ENCODE measurements at places on chromosomes 12 and 14.
A peak's percentile ranks its signal among the peaks of the same experiment; 100 is the strongest.

GRCh38 chr12:34107781-34108404 lies 85.6 kb downstream of the ALG10 start:
- no peak for DNase-seq

DNA sequence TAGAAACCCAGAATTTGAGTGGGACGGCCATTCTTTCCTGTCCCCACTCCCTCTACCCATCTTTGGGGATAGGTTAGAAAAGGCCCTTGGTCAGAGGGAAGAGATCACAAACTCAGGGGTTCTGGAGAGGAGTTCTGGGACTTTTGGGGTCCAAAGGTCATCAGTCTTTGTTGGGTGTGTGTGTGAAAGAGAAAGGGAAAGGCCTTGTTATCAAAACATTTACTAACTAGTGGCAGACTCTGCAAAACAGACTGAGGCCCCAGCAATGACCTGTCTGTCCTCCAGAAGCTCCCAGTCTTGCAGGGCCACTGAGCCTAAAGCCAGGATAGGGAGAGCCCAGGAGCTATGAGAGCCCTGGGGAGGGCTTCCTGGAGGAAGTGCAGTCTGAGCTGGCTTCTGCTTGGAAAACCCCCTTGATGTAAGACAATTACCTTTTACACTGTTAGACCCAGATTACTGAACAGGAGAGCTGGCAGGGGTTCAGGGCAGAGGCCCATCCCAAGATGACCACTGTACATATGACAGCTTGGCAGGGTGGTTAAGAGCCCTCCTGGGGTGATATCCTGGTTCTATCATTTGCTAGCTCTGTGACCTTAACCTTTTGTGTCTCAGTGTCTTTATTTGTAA lies 429.1 kb upstream of the CCDC196 start:
- no peak for DNase-seq

- DNase-seq: no peak
Measured at GRCh38 chr14:37438444-37438843, 156.6 kb downstream of the FOXA1 start.

- DNase-seq: no peak
Measured at GRCh38 chr14:36556811-36557433, 25.5 kb downstream of the NKX2-8 start.

GRCh38 chr14:21711360-21711961 lies 37.8 kb upstream of the OR4E1 start:
- DNase-seq: no peak

DNA sequence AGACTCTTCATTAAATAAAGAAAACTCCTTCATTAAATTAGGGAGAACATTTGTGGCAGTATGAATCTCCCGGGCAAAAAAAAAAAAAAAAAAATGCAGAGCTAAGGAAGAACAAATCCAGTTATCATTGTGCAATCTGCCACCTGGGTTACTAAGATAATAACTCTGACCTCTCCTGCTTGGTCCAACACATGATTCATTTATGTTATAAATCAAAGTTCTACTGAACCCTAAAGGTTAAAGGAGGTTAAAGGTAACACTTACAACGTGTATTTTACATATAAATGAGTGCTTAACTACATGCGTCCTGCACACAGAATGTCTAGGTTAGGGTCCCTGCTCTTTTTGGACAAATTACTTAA lies 4.2 kb downstream of the TGFB3 start:
- DNase-seq: no peak

DNA sequence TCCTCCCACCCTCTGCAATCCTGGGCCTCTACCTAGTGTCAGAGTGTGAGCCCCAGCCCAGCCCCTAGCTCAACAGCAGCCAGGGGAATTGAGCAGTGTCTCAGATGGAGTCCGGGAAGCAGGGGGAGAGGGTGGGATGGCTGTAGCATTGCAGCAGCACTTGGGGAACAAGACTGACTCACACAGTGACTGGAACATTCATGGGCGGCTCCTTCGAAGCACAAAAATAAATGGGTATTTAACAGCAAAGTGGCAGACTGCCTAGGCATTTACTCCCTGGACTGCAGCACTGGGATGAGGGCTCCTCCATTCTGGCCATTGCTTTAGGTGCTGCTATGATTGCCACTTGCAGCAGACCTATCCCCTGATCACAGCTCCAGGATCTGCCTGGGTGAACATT lies 46.0 kb upstream of the STK38L start:
- DNase-seq: no peak

- DNase-seq: no peak
Measured at GRCh38 chr14:67269298-67270060, 28.2 kb downstream of the PALS1 start.

DNA sequence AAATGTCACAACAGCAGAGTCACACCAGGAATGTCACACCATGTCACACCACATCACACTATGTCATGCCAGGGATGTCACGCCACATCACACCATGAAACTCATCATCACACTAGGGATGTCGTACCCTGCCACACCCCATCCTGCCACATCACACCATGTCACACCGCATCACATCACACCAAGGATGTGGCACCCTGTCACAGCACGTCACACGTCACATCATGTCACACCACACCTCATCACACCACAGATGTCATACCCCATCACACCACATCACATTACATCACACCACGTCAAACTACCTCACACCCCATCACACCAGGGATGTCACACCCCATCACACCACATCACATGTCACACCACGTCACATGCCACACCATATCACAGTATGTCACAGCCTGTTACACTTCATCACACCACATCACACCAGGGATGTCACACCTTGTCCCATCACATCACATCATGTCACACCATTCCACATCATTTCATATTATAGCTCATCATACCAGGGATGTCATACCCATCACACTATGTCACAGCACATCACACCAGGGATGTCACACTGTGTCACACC lies 90.9 kb downstream of the TMEM121 start:
- no peak for DNase-seq

DNA sequence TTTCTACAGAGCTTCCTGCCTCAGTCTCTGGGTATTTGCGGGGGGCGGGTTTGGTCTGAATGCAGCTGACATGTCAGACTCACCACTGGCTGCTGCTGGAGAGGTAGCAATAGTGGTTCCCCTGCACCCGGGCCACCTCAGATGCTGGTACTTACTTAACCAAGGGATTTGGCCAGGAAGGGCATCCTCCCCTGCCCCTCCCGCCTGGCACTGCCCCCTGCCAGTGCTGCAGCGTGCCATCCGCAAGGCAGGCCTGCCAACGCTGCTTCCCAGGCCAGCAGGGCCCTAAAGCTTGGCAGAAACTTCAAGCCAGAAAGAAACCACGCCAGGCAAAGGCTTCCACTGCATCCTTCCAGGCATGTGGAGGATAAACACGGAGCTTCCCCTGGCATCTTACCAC lies 22.1 kb downstream of the RAB35 start:
- DNase-seq: no peak

- DNase-seq: no peak
Measured at GRCh38 chr14:62431496-62431895, 613.8 kb downstream of the KCNH5 start.

DNA sequence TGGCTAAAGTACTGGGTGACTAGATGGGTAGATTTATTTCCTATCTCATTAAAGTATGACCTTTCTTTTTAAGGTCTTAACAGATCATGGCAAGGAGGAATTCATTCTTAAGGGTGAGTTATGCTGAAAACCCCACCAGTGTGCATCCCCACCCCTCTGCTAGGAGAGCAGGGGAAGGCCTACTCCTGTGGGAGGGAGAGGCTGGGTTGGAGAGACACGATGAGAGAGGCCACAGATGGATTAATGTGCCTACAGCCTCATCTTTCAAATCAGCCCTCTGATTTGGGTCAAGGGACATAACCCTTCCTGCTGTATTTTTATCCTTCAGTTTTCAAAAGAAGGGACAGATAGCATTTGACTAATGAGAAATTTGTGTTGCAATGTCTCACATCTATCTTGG lies 185.5 kb downstream of the SSPN start:
- no peak for DNase-seq

DNA sequence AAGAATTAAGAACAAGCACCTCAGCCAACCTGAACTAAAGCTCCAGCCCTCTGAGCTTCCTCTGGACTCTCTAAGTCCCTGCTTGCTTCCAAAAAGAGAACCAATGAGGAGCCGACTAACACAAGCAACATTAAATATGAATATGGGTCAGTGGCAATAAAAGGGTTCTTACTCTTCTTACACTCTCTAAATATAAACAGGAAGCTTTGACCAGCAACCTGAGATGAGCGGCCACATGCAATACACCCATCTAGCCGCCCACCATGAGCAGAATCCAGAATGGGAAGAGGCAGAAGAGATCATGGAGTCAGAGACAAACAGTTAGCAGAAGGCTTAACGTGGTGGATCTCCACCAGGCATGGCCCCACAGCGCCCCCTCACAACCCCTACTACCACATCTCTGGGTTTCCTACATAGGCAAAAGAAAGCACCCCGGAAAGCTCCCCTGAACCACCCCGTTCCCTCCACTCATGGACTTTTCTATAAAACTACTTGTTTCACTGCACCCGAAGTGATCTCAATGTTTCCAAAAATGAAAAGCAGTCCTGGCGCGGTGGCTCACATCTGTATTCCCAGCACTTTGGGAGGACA lies 59.4 kb downstream of the TTC7B start:
- no peak for DNase-seq

DNA sequence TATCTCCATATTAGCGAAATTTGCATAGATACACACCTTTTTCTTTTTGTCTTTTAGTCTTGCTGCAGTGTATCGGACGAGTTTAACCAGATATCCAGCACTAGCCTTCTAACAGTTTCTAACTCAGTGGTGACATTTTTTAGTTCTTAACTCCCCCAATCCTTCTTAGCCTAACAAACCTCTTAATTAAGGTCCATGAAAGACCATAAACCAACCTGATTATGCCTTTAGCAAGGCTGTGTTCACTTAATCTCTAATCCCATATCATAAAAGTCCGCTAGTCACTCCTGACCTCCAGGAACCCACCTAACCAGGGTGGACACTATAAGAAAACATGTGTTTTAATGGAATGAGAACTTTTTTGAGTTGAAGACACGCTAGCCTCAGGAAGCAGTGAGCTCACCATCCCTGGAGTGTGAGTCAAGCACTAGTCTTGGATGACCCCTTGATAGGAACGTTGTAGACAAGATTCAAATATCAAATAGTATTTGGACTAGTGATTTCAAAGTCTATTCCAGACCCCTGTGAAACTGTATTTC lies 9.5 kb downstream of the CDKN1B start:
- DNase-seq: no peak

GRCh38 chr14:73724696-73725095 lies 10.5 kb upstream of the PNMA1 start:
- DNase-seq: no peak

GRCh38 chr12:113980537-113981337 lies 14.6 kb upstream of the RBM19 start:
- peak; percentile 21 for DNase-seq

GRCh38 chr12:103855896-103856657 lies 15.0 kb upstream of the NT5DC3 start:
- DNase-seq: no peak

- DNase-seq: no peak
Measured at GRCh38 chr12:78275886-78276285, 445.2 kb downstream of the NAV3 start.

- DNase-seq: no peak
Measured at GRCh38 chr14:105877645-105878044, 351.3 kb downstream of the TMEM121 start.

- DNase-seq: peak; percentile 25
Measured at GRCh38 chr14:74863274-74863673, 12.7 kb downstream of the PROX2 start.

- no peak for DNase-seq
Measured at GRCh38 chr14:87043667-87044200, 949.2 kb downstream of the GALC start.

GRCh38 chr12:131703161-131703560 lies 7.7 kb upstream of the SFSWAP start:
- no peak for DNase-seq

DNA sequence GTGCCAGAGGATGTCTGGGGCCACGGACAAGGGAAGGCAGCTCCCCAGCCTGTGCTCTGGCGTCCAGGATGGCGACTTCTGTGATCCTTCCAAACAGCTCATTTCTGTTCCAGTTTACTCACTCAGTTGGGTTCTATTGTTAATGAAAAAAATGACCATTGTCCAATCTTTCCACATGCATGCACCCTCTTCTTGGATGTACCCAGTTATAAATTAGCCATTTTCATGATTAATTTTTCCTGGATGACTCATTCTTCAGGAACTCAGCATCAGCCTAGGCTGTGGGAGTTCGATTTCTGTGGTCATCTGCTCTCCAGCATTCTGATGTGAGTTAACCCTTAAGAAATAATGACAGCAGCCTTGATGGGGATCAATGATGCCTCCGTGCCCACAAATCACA lies 926.8 kb downstream of the BCL11B start:
- no peak for DNase-seq

- no peak for DNase-seq
Measured at GRCh38 chr12:108798551-108799221, 58.7 kb downstream of the SSH1 start.

DNA sequence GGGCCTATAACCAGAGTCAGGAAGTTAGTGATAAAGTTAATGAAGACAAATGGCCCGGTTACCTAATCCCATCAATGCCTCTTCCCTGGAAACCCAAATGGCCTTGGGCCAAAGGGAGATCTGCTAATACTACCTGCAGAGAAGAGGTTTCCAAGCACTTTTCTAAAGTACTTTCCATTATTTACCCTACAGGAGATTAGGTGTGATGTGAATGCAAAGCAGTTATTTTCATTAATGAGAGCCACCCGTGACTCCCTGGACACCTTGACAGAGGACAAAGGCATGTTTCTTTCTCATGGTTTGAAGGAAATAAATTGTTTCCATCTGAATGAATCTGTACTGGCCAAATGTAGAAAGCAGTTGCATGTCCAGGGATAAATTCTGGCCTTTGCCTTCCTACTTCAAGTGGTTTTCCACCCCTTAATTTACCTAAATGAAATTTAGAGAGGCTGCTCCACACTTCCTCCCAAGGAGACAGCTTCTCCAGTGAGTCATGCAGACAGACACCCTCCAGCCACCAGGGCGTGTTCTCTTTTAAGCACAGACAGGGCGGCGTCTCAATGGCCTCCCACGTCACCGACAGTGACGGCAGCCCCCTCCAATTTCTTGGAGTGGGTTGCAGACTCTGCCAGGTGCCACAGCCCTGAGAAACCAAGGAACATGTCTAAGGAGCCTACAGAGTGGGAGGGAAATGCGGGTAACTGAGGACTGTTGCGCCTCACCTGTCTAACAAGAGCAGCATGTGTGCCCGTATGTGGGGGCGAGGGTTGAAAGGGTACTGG lies 43.9 kb upstream of the GNPNAT1 start:
- no peak for DNase-seq

DNA sequence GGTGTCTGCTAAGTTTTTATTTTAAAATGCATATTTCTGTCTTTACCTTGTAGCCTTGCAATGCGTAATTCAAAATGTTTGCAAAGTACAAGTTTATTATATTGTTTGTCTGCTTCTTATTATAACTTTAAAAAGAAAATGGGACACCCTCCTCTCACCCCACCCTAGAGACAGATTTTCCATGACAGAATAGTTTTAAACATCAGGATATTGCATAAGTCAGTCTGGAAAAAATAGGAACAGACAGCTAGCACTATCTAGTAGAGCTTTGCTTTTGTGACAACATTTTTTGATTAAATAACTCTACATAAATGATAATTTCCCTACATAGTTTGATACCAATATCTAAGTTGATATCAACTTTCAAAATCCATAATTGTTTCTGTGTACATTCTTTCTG lies 71.3 kb downstream of the PDE3A start:
- DNase-seq: no peak

- DNase-seq: no peak
Measured at GRCh38 chr12:14975457-14975856, 2.6 kb downstream of the PDE6H start.
